Progenitor cell of endocrine pancreas (in vitro differentiated cells): ENCODE measurements at places on chromosomes 2 and 18.

- no peak for DNase-seq
Measured at GRCh38 chr2:162821176-162821575, 17.4 kb downstream of the KCNH7 start.

DNA sequence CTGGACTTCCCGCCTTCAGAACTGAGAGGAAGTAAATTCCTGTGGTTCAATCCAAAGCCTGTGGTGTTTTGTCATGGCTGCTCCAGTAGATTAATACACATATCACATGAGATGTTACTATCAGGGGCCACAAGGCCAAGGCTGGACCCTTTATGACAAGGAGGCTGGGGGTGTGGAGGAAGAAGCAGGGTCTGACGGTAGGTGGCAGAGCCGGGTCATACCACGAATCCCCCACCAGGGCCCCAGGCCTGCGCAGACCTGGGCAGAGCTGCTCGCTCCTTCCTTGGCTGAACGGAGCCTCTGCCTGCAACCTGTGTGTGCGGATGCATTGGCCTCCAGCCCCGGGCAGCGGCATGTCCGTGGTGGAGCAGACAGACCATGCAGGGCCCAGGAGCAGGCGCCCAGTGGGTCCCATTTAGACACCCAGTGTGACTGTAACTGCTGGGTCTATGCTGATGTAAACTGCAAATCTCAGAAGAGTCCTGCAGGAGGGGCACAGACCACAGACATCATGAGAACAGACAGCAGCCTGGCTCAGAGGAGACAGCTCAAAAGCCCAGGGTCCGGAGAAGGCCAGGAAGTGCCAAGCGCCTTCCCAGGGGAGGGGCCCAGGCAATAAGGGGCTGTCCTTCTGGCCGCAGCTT is 155.2 kb downstream of the PXDN start:
- no peak for DNase-seq

- no peak for DNase-seq
Measured at GRCh38 chr2:241837197-241837965, 21.3 kb downstream of the PDCD1 start.

DNA sequence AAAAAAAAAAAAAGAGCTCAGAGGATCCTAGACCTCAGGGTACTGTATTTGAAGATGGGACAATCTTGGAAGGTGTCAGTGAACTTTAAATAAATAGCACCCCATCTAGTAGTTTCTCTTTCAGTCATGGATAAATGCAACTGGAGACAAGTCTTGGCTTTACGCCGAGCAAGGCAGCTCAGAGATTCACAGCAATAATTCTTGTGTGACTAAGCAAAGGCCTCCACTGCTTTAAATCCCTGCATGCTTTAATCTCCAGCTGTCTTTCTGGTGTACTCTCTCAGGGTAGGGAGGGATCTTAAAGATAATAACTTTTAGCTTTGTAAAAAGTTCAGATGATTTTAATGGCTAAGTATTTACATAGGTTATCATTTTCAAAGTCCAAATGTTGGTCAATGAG is 36.3 kb downstream of the NRXN1 start:
- no peak for DNase-seq

GRCh38 chr2:48651158-48651790 is 33.6 kb downstream of the GTF2A1L start:
- DNase-seq: no peak

- DNase-seq: no peak
Measured at GRCh38 chr2:239285071-239285931, 115.5 kb downstream of the HDAC4 start.

- no peak for DNase-seq
Measured at GRCh38 chr2:39667886-39668276, 2.2 kb downstream of the TMEM178A start.

DNA sequence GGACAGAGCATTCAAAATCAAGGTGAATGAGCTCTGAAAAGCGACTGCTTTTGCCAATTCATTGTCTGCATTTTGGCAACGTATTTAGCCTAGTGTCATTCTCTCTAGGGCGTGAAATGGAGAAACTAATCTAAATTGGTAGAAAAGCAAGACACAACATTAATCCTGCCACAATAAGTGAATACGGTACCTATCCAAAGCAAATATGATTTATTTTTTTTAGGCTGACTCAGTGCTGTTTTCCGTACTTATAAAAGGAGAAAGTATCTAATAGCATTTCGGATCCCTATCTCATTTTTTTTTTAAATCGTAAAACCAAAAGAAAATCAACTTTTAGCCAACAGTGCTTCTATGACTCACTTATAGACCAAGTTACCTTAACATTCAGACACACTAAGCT is 672.5 kb downstream of the LRP1B start:
- no peak for DNase-seq

DNA sequence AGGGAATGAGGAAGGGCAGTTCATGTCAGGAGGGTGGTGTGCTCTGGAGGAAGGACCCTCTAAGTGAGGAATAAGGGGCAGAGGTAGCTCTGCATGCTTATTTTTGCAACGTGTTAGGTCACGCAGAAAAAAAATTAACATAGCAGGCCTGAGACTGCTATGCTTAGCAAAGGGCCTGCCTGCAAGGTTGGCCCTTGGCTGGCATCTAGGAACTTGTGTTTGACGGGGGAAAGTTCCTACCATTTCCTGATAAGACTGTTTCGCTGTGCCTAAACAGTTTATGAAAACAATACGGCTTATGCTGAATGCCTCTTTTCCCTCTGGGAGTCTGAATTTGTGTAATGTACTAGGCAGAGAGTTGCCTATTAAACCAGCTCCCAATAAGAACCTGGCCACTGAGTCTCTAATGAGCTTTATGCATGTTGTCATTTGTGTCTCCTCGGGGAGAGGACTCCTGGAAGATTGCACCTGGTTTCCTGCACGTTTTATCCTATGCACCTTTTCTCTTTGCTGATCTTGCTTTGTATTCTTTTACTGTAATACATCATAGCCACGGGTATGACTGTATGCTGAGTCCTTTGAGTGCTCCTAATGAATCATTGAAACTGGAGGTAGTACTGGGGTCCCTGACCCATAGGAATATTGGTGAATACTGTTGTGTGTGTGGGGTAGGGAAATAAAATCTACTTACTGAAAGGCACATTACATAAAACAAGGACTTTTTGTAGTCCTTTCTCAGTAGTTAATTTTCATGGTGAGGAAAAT is 169.0 kb downstream of the PRPF40A start:
- no peak for DNase-seq

DNA sequence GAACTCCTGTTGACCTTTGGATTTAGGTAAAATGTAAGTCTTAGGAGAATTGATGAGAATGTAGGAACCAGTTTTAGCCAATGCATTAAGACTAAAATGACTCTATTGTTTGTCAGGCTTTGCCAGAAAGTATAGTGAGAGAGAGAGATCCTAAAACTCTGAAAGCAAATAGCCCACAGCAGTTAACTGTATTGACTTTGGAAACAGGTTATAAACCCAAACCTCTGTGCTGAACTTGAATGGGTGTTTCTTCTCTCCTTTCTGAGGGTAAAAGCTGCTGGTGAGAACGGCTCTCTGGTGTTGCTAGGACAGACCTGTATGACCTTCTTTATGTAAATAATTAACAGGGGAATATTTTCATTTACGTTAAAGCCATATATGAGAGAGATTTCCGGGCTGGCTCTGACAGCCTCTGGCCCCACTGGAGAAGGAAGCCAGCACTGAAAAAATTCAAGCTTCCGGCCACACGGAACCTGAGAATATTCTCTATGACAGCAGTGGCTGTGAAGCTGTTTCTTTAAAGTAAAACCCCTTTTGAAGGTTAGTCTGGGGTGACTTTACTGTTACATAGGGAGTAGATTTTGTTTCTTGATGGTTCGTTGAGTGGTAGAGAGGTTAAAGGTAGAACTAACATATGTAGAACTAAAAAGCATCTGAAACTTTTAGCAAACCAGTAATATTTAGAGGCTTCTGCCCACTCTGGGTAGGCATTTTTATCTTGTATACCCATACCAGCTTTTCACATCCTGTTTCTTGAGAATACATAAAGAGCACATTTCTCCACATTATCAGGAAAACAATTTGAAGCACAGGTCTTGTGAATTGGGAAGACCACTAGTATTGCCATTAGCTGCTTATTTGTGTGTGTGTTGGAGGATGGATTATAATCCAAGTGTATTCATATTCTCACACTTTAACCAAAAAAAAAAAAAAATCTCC is 123.8 kb downstream of the SPTBN1 start:
- no peak for DNase-seq

GRCh38 chr2:43170405-43171105 is 55.9 kb downstream of the ZFP36L2 start:
- DNase-seq: no peak

- no peak for DNase-seq
Measured at GRCh38 chr2:238113611-238114010, 13.5 kb downstream of the ESPNL start.

DNA sequence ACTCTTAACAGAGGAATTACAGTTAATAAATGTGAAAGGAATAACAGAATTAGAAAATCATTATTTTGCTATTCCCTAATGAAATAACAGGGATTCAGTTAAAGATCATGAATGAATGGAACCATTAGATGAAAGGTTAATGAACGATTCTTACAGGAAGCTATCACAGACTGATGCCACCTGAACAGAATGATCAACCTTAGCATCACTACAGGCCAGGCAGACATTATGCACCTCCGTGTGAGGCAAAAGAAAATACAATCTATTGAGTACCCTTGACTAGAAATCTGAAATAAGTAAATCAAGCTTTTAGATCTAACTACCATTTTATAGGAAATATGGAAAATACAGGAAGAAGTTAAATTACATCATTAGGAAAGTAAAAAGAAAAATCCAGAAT is 10.4 kb downstream of the ROCK1 start:
- DNase-seq: no peak

GRCh38 chr2:136060416-136060815 is 57.5 kb downstream of the CXCR4 start:
- DNase-seq: no peak

GRCh38 chr18:67726882-67727281 is 210.4 kb upstream of the DSEL start:
- no peak for DNase-seq

GRCh38 chr2:240183006-240183874 is 42.8 kb upstream of the OTOS start:
- DNase-seq: no peak

DNA sequence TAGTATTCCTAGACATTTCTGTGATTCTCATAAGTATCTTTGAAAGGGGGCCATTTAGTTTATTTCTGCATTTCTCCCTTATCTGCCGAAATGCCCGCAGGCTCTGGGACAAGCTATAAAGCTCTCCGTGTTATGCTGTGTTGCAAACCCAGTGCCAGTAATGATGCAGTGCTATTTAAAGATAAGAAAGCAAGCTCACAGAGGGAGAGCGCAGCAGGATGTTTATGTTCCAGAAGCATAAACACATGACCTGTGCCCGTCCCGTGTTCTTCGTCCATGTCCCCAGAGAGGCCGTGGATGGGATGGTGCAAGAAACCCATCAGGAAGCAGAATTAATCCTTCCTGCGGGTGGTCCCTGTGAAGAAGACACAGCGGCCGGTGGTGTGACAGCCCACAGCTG is 99.4 kb downstream of the NEDD4L start:
- no peak for DNase-seq

GRCh38 chr2:62506421-62506750 is 391 bp upstream of the TMEM17 start:
- no peak for DNase-seq

GRCh38 chr2:219551441-219552381 is 7.9 kb downstream of the TMEM198 start:
- DNase-seq: no peak

- no peak for DNase-seq
Measured at GRCh38 chr2:39145906-39146421, 25.1 kb upstream of the SOS1 start.

DNA sequence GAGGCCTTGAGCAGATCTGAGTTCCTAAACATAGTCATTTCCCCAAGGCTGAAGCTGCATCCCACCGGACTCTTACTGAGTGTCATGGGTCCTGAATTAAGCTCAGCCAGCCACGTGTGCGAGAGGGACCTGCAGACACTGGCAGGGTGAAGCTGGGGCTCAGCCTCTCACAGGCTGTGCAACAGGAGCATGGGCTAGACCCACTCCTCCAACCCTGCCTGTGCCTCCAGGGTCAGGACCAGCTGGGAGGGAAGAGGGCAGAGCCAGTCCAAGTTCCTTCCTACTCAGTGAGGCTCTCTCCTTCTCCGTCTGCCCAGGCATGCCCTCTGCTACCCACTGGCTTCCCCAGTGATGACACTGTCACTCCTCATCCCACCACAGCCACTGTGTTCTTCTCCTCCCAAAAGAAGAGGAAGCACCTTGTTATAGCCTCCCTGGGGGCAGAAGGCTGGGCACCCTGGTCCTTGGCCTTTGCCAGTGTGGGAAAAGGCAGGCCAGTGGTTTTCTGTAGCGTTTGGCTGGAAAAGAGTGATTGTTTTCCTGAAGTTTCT is 78.9 kb downstream of the KCNF1 start:
- DNase-seq: no peak

GRCh38 chr2:226256709-226257376 is 542.8 kb downstream of the IRS1 start:
- DNase-seq: no peak

DNA sequence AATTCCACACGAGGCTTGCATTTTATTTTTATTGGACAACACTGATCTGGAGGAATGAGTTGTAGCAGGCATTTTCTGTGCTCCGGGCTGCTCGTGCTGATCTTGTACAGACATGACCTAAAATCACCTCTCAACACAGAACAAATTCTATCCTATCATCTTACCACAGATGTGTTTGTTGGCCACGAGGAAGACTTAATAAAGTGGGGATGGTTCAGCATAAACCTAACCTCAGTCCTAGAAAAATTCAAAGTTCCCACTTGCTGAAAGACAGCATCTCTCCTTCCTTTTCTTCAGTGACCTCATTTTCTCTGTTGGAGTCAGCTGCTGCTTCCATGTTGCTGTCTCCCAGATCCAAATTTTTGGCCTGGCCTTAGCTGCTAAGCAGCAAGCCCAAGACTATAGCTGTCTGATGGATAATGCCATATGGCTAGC is 45.3 kb downstream of the RBKS start:
- no peak for DNase-seq

- no peak for DNase-seq
Measured at GRCh38 chr2:207423886-207424285, 105.9 kb upstream of the CREB1 start.
